ENCODE measurements at places on chromosomes 2 and 18. TPM values are rescaled to one million over a fixed set of nuclear protein-coding genes. Genes with fewer than 3 reads are reported as not detected.

Gene MCM6
- total RNA-seq, result 13.7 TPM

Gene ATOH8
- 50.1 TPM for total RNA-seq

Gene CENPA
- 5.7 TPM for total RNA-seq

Gene BZW1
- 415 TPM for total RNA-seq

Gene CHRND
- total RNA-seq, result not detected

Gene TUBA4A
- 14.3 TPM for total RNA-seq

Gene SCN7A
- total RNA-seq, result not detected

DNA sequence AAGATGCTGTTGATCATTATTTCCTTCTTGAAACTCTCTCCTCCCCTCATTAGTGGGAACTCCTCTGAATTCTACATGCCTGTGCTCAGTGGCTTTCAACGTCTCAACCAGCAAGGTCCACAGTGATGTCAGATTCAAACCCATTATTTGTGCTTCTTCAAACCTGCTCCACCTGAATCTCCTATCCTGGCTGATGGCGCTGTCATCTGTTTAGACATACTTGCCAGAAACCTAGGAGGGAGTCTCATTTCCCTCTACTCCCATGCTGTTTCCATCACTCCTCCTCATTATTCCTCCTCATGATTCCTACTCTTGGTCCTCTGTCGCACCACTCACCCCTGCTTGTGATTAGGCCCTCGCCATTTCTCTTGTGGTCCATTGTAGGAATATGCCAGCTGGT lies 2.9 kb upstream of the LPIN2 start:
- no peak for DNase-seq

DNA sequence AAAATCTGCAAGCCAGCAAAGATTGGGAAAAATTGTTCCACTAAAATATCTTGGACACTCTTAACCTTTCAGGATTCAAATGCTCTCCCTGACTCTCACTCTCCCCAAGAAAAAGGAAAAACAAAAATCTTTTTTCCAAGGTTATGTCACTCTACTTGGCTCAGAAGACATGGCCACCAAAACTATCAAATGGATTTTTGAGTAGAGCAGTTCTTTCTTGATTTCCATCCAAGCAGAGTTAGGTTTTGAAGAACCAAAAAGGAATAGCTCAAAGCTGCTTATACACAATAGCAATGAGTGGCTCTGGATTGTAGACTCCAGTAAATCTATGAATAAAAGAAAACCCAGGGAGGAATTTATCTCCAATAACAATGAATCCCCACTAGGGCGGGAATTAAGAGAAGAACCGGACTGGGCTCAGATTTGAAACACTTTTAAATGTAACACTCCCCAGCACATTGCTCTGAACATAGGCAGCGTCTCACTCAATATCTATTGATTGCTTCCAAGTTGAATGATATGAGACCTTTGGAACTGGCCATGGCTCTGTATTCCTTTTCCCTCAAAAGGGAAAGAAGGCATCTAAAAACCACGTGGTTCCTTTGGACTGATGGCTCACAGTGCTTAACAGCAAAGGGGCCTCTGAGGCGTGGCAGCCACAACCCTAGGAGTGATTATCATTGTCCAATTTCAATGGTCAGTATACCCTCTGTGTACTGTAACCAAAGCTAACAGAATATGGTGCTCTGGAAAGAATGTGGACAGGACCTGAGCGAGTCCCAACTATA lies 68.3 kb downstream of the SPRED2 start:
- DNase-seq, result peak; percentile 29

DNA sequence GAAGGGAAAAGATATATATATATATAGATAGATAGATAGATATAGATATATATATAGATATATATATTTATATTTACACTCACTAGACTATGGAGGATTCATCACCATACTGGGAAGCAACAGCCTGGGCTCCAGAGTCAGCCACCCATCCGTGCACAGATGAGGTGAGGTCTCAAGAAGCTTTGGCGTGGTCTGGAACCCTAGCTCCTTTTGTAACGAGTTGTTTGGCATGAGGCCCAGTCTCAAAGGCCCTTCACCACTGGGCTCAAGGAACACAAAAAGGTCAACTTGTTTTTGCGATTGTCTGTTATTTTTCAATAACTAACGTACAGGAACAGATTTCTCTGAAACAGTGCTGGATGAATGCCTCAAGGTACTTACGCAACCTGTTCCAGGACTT lies 448.7 kb downstream of the CMPK2 start:
- no peak for DNase-seq

DNA sequence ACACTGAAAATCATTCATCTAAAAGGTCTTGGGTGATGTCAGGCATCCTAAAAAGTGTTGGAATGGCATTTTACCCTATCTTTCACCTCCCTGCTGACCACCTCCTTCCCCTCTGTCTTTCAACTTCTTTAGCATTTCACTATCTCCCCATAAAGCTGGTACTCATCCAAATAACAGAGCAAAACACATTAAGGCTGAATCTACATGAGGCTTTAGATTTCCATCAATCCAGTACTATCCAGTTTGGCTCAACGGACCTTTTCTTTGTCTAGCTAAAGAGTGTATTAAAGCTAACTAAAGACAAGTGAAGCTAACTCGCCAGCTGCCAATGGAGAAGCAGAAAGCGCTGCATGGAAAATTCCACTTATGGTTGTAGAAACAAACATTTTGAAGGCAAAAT lies 122.5 kb upstream of the NCKAP5 start:
- no peak for DNase-seq

DNA sequence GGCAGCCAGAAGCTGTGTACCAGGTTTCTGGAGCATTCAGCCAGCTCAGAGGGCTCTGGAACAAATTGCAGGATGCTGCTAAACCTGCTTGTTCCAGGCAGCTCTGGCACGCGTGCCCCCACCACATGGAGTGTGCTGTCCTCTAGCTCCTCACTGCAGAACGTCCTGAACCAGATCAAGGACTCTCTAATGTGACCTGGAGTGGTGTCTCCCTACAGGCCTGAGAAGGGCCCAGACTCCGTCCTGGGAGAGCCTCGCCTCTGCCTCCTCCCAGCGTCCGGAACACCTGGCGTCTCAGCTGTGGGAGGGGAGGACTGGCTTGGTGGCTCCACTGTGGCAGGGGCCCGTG lies 115.6 kb upstream of the GPC1 start:
- peak; percentile 65 for DNase-seq

DNA sequence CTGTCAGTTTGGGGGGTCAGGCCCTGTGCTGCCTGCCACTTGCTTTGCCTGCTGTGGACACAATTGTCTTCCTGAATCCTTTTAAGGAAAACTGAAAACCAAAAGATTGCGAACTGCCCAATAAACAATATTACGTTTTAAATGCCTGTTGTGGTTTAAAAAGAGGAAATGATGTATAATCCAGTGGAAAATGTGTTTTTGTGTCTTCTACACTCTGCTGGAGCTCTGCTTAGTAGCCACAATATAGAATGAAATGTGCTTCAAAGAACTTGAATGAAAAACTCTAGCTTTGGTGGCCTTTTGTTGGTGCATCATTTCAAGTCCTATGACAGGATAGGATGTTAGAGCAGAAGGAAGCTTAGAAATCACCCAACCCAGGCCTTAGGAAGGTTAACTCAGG lies 23.2 kb upstream of the CABYR start:
- DNase-seq, result no peak

DNA sequence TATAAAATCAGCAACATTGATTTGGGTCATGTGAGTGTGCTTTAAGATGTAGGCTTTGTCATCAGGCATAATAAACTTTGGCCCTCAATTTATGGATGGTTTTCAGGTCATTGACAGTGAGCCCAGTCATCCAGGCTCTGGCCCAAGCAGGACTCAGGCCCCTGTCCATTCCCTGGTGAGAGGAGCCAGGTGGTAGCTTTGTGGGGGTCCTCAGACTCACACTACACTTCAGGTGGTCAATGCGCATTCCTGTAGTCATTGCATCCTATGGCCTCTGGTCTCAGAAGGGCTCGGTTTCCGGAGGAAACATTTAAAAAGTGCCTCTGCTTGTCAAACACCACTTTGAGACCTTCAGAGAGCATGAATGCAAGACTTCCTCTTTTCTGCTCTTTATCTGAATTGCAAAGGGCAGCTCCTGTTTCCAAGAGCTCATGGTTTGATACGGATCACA lies 20.2 kb downstream of the LGALSL start:
- DNase-seq, result no peak

DNA sequence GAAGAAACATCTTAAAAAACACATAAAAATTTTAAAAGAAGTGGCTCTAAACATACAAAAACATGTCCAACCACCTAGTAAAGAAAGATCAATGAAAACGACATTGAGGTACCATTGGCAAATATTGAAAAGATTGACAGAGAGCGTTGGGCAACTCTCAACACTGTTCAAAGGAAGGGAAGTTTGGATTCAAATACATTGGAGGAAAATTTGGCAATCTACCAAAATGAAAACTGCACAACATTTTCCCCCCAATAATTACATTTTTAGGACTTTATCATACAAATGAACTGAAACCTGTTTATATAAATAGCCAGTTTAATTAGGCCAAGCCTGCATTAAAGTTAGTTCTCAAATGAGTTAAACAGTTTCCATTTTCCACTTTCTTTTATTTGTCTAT lies 758.9 kb downstream of the NRXN1 start:
- DNase-seq, result no peak

DNA sequence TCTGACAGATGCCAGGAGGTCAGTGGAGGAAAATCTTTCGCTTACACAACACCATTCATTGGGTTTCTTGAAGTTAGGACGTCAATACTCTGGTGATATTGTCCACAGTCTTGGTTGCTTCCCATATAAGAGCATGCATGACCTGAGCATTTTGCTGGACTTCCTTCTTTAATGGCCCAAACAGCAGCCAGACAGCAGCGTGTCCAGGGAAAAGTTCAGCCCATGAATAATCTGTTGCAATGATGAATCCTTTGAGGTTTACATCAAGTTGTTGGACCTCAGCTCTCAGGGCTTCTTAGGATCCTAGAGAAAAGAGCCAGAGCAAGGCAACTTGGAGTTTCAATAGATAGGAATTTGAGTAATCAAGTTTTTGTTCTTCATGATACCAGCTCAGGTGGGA lies 155.6 kb upstream of the MGAT5 start:
- no peak for DNase-seq

GRCh38 chr2:99388892-99389291 lies 51.7 kb downstream of the EIF5B start:
- DNase-seq, result no peak

GRCh38 chr2:72270556-72271275 lies 123.1 kb upstream of the CYP26B1 start:
- DNase-seq, result no peak

DNA sequence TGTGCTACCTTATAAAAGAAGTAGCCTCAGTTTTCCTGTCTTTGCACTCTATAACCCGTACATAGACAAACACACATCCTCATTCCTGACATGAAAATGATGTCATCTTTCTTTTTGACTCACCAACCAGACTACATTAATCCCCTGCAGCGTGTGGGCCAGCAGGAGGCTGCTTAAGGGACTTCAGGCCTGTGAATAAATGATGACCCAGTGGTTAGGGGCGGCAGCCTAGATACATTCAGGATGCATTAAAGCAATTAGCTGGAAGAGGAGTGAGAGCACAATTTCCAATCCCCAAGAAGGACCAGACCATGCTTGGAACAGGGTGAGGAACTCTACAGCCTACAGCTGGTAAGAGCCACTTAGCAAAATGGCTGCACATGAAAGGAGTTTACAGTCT lies 57.3 kb upstream of the KLF7 start:
- DNase-seq, result peak; percentile 79

Data from GM23248 (cell line).